ENCODE measurements at places on chromosomes 16 and 17. TPM values are rescaled to one million over a fixed set of nuclear protein-coding genes. Genes with fewer than 3 reads are reported as not detected.

GRCh38 chr17:20053361-20053964 is 44.3 kb downstream of the SPECC1 start:
- no peak for DNase-seq

The KRT33A gene
- polyA plus RNA-seq = not detected

GRCh38 chr16:11159282-11159681 is 96.7 kb downstream of the SOCS1 start:
- no peak for DNase-seq

DNA sequence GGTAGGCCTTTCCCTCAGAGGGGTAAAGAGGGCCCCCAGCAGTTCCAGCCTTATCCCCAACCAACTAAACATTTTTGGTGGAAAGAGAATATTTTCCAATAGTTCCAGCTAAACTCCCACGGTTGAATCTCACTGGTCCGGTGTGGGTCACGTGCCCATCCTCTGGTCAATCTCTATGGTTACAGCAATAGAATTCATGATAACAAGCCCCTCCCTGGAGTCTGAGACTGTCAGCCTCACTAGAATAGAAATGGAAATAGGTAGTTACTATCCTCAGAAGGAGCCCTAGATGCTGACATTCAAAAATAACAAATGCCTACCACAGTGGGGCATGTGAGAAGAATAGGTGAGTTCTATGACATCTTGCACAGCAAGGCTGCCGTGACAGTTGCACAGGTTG is 37.5 kb upstream of the LITAF start:
- DNase-seq = no peak

The HSPB9 gene
- 0.25 TPM for polyA plus RNA-seq

DNA sequence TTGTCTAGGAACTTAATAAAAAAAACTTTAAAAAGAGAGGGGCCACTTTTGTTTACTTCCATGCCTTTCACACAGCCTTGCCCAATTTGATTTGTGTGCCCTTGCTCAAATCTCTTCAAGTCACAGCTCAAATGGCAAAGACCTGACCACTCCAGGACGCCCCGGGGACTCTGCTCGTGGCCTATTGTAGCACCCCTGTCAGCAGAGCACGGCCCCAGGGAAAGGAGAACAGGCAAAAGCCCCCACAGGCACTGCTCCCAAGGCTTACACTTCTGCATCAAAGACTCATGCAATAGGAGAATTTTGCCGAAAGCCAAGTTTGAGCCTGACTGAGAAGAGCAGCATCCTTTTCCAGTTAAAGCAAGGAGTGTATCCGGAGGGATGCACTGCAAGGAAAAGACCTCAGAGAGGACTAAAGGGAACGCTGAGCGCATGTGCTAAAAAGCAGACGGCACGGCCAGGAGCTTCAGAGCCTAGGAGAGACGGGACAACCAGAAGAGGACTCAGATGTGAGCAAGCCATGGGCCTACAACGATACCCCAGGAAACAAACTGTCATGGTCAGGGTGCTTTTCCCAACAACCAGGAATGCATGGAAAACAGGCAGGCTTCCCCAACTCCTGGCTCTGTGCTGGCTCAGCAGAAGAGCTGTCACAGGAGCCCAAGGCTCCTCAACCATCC is 8.2 kb downstream of the CREBBP start:
- DNase-seq = no peak
